ENCODE measurements at places on chromosomes 16 and 17.

DNA sequence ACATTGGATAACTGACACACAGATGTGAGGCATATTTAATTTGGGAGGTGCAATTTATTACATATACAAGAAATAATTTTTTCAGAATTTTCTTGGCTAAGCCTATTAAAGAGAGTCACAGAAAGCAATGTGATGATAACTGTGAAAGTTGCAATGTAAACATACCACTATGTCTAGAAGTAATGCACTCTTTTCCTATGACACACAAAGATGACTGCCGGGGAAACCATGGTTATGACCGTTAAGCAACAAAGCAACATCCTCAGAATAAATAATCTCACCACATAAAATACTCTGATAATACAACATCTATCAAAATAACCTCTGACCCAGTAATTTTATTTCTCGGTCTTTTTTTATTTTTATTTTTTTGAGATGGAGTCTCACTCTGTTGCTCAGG lies 10.5 kb upstream of the QRICH2 start:
- DNase-seq = no peak

DNA sequence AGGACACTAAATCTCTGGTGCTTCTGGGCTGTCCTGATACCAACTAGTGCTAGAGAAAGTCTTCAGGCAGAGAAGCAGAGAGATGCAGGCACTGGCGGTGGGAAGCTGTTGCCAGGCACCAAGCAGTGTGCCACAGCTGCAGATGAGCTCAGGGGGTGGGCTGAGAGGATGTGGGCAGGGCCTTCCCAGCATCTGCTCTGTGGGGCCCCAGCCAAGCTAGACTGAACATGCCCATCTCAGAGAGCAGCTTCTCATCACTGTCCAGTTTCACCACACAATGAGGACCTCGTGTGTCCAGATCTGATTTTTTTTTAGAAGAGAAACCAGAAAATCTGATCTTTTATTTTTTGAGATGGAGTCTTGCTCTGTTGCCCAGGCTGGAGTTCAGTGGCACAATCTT lies 17.1 kb downstream of the PSKH1 start:
- DNase-seq = no peak

GRCh38 chr17:75241996-75242460 lies 19.4 kb downstream of the GGA3 start:
- no peak for DNase-seq

DNA sequence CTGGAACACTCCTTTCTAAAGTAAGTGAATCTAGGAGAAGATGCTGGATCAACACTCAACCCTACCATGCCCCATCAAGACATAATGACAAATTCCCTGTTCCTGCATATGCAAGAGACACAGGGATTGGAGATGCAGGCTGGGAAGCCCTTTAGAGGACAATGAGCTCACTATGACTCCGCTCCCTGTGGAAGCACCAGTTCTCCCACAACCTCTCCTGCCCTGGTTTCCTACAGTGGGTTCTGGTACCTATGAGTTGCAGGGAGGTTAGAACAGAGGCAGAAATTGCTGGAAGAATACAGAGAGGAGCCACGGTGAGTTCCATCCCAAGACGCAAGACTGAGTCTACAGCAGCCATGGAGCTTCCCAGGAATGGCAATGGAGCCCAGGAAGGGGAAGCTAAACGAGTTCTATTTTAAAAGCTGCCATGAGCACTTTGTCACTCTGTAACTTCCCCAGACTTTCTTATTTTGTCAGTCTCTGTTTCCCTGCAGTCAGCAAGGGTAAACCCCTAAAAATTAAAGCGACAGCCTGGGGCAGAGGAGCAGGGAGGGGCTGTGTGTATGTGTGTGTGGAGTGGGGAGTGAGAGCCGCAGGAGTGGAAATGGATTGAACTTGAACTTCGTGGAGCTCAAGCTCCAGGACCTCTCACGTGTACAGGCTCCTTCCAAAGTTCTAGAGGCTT lies 42.3 kb upstream of the PIK3R6 start:
- no peak for DNase-seq

DNA sequence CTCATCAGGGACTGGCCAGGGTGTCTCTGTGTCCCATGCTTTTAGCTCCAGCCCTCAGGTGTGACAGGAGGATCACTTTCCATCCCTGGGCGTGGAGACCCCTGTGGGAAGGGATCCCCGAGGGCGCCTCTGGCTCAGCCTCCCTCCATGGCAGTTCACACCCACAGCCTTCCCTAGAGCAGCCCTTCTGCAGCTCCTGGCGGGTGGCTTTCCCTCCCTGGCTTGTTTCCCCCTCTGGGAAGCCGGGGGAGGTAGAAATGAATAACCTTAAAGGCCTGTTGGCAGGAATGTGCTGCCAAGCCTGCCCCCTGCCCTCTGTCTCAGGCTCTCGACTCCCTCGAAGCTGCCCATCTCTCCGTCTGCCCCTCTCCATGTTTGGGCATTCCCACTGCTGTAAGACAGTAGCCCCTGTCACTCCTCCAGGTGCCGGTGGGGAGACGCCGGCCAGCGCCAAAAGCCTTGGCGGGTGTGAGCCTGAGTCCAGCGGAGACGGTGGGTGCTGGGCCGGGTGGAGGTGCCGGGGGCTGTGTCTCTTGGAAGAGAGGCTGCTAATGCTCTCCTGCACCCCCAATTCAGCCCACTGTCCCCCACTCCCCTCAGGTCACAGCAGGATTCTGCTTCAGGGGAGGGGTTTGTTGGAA lies 2.1 kb upstream of the ATP2A1 start:
- DNase-seq = no peak

Measured in activated CD8-positive, alpha-beta memory T cell treated with anti-CD3 and anti-CD28 coated beads for 4 hours (primary cell).